Ecto neural progenitor cell (in vitro differentiated cells): ENCODE measurements at places on chromosomes 1 and 21.

DNA sequence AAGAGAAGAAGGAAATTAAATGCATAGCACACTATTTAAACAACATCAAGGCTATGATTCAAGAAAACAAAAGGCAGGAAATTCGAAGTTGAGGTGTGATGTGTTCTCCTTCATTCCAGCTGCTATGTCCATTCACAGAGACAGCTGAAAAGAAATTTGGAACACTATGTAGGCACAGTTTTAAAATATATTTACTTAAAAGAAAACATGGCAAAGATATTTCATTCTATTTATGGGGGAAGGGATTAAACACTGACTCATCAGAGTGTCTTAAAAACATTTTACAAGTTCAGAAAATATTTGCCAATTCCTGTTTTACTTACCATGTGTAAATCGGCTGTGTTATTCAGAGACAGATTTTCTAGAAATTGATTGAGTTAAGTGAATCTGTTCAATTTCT is 39.4 kb upstream of the NGF start:
- no peak for DNase-seq

GRCh38 chr1:38581396-38581795 is 278.2 kb downstream of the RRAGC start:
- no peak for DNase-seq

GRCh38 chr1:42779725-42780124 is 5.1 kb upstream of the TMEM269 start:
- no peak for DNase-seq

GRCh38 chr21:38771536-38771935 is 34.2 kb upstream of the ETS2 start:
- no peak for DNase-seq

DNA sequence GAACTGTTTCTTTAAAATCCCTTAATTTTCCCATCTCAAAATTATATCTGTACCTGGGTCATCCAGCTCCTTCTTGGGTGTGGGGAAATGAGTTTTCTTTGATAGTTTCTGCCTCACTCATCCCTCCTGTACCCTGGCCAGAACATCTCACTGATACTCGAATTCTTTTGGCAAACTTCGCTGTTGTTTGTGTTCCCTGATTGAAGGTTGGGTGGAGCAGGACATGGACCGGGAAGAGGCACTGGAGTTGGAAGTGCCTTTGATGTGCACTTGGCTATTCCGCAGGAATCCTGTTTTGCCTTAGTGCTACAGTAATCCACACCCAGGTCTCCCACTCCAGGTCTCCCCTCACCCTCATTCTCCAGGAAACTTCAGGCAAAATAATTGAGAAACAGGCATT is 11.2 kb downstream of the MINDY1 start:
- no peak for DNase-seq

- peak; percentile 54 for DNase-seq
These were observed 3.8 kb upstream of the NCMAP start for GRCh38 chr1:24551960-24552571.

DNA sequence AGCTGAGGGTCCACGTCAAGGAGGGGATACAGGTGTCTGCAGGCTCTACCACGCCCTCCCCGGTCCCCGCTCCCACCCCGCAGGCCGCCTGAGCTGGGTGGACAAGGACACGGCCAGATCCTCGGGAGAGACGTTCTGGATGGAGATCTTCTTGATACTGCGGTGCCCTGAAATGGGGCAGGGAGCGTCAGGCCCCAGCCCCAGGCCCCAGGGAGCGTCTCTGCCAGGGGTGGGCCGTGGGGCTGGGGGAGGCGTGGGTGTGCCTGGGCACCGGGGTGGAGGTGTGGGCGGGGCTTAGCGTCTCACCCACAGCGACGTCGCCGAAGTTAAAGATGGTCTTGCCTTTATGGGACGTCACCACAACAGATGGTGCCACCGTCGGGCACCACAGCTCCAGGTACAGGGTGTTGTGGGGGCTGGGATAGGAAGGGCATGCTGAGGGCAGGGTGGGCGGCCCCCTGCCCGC is 7.3 kb upstream of the TMEM52 start:
- peak; percentile 44 for DNase-seq

- DNase-seq: peak; percentile 75
These were observed at the start of gene MTARC2 for GRCh38 chr1:220748089-220748934. Gene MTARC2, plus strand, starts transcription at chr1:220748322. Its CDS starts 210 bp downstream, at chr1:220748532.

DNA sequence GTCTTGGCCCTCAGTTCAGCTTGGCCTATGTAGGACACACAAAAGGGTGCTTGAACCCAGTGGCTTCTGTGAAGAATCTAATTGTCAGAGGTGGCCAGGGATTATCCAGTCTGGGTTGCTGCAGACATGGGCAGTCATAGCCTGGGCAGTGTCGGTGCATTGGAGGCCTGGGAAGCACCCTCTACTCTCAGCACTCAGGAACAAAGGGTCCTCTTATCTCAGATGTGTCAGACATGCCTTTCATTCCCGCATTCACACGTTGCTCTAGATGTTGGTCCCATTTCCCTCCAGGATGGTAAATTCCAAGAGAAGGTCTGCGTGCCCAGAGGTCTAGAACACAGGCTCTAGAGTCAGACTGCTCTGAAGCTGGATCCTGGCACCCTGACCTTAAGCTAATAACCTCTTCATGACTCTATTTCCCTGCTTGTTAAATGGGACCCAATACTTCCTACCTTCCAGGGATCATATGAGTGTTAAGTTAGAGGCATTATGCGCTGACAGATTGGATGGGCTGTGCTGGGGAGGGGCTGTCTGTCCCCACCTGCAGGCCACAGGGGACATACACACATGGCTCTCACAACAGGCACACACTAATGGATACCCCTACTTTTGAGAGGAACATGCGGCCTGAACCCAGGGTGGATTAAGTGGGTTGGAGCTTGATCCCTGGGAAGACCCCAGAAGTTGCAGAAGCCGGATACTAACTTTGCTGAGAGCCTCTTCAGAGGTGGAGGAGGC is 16.5 kb upstream of the EDN2 start:
- no peak for DNase-seq

DNA sequence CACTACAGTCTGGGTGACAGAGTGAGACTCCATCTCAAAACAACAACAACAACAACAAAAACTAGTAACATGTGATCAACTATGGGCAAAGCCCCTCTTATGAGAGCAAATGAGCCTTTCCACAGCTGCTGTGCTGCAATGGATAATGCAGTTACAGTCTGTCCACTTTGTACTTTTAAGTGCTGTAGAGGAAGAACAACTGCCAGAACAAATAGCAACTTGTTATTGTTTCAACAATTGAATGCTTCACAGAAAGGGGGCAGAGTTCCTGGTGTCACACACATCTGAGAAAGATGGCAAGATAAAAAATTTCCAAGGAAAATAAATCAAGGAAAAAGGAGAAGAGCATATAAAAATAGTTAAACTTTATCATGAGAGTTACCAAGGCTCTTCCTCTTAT is 243.6 kb upstream of the DMRTA2 start:
- no peak for DNase-seq

- no peak for DNase-seq
These were observed 71.6 kb downstream of the SGIP1 start for GRCh38 chr1:66605419-66605997.
